ENCODE measurements at places on chromosomes 5 and 9. TPM values are rescaled to one million over a fixed set of nuclear protein-coding genes. Genes with fewer than 3 reads are reported as not detected.

The SLC6A3 gene
- 0.87 TPM for total RNA-seq

The SPATA31A3 gene
- not detected for total RNA-seq

The IFNA2 gene
- total RNA-seq, result not detected

The SMIM32 gene
- total RNA-seq, result not detected

The TEX48 gene
- total RNA-seq, result not detected

The PPP3R2 gene
- total RNA-seq, result not detected

The GAS1 gene
- total RNA-seq, result 0.07 TPM

The OR13C2 gene
- total RNA-seq, result not detected

The MYMK gene
- not detected for total RNA-seq

The AJM1 gene
- total RNA-seq, result 4.6 TPM

The ZNF454 gene
- not detected for total RNA-seq

The PRLR gene
- total RNA-seq, result 0.02 TPM

The SLC26A2 gene
- total RNA-seq, result 50.6 TPM

The PCDHGB1 gene
- 1.9 TPM for total RNA-seq

The OBP2B gene
- not detected for total RNA-seq

The FAM151B gene
- 1.8 TPM for total RNA-seq

The GMCL2 gene
- total RNA-seq, result not detected

The CLIC3 gene
- total RNA-seq, result 5.2 TPM

The SLC4A9 gene
- not detected for total RNA-seq

The SPATA31C1 gene
- not detected for total RNA-seq

The SLC25A2 gene
- total RNA-seq, result not detected

Measured in A549 treated with Mapracorat at 1 μM for 4 hours (cell line).